ENCODE measurements at places on chromosomes 7 and 10. TPM values are rescaled to one million over a fixed set of nuclear protein-coding genes. Genes with fewer than 3 reads are reported as not detected.

The FAM180A gene
- total RNA-seq: 0.62 TPM

The SKAP2 gene
- total RNA-seq: 6.9 TPM

The MICU1 gene
- 73.6 TPM for total RNA-seq

The HBP1 gene
- 69.2 TPM for total RNA-seq
